ENCODE measurements at places on chromosomes 3 and 15.

DNA sequence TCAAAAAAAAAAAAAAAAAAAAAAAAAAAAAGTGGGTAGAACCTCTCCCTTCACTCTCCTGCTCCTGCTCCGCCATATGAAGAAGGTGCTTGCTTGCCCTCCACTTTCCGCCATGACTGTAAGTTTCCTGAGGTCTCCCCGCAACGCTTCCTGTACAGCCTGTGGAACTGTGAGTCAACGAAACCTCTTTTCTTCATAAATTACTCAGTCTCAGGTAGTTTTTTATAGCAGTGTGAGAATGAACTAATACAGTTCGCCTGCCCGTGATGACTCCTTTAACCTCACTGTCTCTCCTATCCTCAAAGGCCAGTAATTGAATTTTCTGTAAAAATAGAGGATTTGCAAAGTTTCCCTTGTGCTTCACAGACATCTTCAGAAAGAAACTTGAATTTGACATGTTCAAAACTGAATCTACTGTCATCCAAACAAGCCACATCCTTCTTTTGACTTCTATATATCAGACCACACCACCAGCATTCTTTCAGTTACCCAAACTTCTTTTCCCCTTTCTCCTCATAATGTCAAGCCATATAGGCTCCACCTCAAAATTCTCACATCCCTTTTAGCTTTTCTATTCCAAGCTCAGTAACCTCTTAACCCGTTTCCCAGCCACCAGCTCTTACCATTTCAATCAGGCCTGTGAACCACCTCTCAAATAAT is 44.3 kb downstream of the P2RY1 start:
- no peak for DNase-seq

DNA sequence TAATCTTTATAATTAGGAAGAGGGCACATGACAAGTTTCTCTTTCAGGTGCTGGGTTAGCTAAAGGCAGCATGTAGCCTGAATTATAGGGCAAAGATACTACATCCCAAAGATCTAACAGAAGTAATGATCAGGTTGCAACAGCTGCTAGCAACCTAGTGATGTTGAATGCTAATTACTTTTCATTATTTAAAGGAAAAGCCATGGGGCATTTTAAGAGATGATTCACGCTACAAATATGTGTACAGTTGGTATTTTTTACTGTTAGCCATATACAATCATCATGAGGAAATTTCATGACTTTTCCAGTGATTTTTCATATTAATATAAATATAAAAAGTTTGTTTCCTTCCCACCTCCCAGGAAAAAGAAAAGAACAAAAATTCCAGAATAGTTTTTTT is 43.0 kb downstream of the NEK10 start:
- no peak for DNase-seq

DNA sequence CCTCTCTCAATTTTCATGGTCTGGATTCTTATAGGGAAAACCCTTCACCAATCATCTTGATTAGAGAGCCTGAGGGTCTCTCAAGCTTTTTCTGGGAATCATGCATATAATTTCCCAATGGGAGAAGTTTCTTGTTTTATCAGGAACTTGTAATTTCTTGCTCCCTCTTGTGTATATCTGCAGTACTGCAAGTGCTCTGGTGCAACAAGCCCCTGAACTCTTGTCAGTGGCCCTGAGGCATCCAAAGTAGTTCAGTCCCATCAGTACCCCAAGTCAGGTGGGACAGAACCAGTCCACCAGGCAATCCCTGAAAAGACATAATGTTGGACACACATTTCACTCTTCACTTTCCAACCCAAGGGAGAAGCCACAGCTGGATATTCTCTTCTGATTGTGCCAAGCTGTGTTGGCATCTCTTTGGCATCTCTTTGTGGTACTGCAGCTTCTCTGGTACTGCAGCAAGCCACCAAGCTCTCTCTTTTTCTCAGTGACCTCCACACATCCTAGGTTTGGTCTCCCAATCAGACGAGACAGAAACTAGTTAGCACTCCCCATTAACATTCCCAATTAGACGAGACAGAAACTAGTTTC is 214.5 kb downstream of the ZIC4 start:
- peak; percentile 55 for DNase-seq

DNA sequence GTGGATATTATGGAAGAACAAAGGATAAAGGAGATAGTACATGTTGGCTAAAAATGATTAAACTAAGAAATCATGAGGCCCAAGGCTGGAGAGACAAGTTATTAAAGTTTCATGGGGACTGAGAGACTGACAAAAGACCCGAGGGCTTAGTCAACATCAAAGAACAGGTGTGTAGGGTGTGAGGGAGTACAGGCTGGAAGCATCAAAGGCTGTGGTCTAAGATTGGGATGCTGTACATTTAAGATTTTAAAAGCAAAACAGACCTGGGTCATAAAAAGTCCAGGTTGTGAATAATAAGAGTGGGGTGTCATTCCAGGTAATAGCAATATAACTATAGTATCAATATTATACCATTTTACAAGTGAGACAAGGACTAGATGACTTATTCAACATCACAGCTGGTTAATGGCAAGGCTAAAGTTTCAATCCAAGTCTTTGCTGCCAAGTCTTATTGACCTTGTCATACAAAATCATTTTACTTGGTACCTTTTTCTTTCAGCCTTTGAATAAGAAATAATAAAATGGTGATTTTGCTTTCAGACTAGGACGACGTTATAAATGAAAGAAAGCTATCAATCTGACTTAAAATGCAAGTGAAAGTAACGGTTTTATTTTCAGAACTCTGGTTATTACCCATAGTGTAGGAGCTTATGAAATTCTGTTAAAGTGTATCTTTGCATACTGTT is 211.6 kb downstream of the TNIK start:
- DNase-seq = no peak

GRCh38 chr3:184176377-184177330 is 2.0 kb downstream of the AP2M1 start:
- DNase-seq = peak; percentile 71

DNA sequence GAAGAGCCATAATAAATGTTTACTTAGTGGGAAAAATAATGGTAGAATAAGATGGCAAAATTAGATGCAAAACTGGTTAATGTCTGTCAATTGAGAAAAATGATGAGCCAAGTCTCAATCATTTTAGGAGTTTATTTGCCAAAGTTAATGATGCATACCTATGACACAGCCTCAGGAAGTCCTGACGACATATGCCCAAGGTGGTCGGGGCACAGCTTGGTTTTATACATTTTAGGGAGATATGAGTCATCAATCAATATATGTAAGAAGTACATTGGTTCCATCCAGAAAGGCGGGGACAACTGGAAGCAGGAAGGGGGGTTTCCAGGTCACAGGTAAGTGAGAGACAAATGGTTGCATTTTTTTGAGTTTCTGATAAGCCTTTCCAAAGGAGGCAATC is 31.5 kb downstream of the CLEC3B start:
- no peak for DNase-seq

All from pulmonary artery endothelial cell (primary cell).